ENCODE measurements at places on chromosomes 4 and X.

GRCh38 chr4:56953680-56954520 is 23.5 kb downstream of the NOA1 start:
- no peak for DNase-seq

DNA sequence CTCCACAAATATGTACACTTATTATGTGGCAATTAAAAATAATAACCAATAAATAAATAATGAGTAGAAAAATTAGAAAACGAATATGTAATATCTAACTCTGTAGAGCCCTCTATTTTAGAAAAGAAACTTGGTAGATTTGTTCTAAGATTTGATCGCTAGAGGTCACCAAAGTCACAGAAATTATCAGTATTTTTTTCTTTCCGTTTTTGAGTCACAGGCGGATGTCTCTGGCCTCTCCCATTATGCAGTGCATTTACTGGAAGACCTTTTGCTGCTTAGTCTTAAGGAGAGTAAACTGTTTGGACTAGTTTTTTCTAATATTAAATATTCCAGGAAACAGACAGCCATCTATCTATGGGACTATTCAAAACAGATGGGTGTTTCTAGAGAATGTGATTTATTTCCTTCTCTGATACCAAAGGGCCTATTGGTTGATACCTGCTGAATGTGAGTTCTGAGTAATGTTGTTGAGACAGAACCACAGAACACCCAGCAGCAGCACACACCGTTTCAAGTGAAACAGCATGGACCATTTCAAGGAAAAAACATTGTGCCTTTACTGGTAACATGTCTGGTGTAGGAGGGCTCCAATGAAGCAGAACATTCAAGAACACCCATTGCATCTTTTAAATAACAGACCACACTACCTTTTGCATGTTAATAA is 34.0 kb upstream of the GYPA start:
- peak; percentile 63 for DNase-seq

DNA sequence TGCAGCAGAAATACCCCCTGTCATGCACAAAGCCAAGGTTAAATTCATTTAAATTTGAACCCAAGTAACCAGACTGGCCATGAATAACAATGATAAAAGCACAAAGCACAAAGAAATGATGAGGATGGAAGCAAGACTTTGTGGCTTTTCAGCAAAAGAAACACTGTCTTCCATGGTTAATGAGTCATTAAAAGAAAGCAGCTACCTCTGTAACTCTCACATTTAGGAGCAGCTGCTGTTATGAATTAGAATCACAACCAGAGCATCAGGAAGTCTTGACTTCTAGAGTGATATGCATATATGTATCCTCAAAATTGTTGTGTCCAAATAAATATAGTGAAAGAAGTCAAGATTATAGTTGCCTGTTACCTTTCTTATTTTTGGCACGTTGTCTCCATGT is 70.7 kb upstream of the RPS6KA6 start:
- DNase-seq = no peak

- no peak for DNase-seq
These were observed 95.8 kb downstream of the IQCM start for GRCh38 chr4:149719806-149720205.

GRCh38 chrX:136354201-136354600 is 53.4 kb downstream of the ADGRG4 start:
- no peak for DNase-seq

GRCh38 chr4:162683659-162684370 is 482.9 kb downstream of the NAF1 start:
- DNase-seq = no peak

- no peak for DNase-seq
These were observed 197.7 kb downstream of the CAMK2D start for GRCh38 chr4:113563691-113564378.

DNA sequence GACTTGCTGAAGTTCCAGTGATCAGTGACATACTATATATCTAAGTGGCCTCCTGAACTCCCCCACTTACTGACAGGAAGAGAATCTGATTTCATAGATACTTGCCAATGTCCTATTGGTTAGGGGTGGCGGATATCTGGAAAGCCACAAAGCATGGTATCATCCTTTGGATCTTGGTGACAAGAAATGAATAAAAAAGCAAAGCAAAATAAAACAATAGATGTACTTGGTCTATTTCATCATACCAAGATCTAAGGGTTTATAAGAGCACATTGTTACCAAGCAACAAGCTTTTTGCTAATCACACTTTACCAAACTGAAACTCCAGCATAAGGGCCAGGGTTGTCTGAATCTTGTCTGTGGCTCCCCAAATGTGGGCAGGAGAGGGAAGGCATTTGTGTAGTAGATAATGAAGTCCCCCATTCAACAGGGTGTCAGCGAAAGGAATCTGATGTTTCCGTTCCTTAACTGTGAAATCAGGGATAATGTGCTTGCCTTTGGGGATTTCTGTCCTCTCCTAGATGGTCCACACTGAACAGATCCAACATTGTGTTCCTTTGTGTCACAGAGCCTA is 125.0 kb upstream of the SMIM10 start:
- DNase-seq = no peak

DNA sequence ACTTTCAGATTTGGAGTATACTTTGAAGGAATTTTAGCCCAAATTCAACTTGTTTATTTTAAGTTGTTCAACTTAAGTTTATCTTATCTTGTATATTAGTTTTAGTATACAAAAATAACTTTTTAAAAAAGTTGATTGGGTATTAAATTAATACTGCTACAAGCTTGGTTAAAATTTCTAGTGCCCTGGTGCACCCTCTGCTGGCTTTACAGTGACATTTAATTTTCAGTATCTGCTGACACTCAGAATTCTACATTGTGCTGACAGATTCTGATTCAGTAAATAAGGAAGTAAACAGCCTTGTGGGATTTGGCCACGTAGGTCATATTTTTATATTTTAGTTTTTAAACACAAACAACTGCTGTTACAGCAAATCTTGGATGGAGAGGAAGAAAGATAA is 2.9 kb downstream of the EDA start:
- DNase-seq = no peak

- DNase-seq = peak; percentile 19
These were observed 181.1 kb upstream of the WDFY3 start for GRCh38 chr4:85147481-85148076.

GRCh38 chrX:63784902-63785707 is at the start of gene ARHGEF9:
ARHGEF9 (minus strand) TSS chrX:63785214; CDS start chrX:63785145, 69 bp downstream.
- no peak for DNase-seq
